ENCODE measurements at places on chromosomes 11 and 22.

- DNase-seq = peak; percentile 68
Measured at GRCh38 chr11:125987066-125987641, 41.3 kb downstream of the VSIG10L2 start.

- DNase-seq = no peak
Measured at GRCh38 chr11:129144256-129144655, 47.9 kb downstream of the ARHGAP32 start.

- peak; percentile 98 for DNase-seq
Measured at GRCh38 chr11:61814958-61815789, 1.6 kb downstream of the FADS1 start.

GRCh38 chr22:19038728-19039447 lies 83.3 kb downstream of the DGCR2 start:
- no peak for DNase-seq

All from cerebellum (tissue), 4 donors.